ENCODE measurements at places on chromosomes 7 and 10.

DNA sequence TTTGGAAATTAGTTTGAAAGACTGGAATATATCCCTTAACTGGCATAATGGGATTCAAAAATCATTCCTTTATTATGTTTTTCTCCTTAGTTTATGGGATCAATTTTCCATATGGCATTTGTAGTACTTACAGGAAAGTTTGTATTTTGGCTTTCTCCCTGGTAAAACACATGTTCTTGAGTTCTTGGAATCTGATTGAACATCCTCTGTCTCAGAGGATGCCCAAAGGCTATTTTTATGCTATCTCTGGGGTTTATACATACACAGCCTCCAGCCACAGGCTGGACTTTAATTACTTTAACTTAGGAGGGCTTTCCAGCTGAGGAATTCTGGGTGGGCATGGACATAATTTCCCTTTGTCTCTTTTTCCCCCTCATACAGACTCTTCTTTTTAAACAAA, 236.4 kb downstream of the HGF start:
- no peak for DNase-seq

DNA sequence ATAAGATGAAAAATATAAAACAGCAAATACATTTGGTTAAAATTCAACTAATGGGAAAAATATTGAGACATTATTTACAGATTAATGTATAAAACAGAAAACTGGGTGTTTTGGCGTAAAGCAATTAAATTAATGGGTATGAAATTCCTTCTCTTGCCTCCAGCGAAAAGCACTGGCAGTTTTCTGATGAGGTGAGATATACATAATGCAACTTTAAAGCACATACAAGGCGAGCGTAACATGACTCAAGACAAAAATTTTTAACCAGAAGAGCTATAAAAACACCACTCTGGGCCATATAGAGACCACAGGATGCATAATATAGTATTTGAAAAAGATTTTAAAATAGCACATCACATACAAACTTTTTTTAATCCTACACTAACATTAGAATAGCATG, 120.6 kb downstream of the ODAD2 start:
- DNase-seq = no peak

GRCh38 chr10:102814873-102815661, 22.1 kb downstream of the CYP17A1 start:
- DNase-seq = no peak

GRCh38 chr10:34932235-34932634, 117.1 kb upstream of the PARD3 start:
- DNase-seq = no peak

DNA sequence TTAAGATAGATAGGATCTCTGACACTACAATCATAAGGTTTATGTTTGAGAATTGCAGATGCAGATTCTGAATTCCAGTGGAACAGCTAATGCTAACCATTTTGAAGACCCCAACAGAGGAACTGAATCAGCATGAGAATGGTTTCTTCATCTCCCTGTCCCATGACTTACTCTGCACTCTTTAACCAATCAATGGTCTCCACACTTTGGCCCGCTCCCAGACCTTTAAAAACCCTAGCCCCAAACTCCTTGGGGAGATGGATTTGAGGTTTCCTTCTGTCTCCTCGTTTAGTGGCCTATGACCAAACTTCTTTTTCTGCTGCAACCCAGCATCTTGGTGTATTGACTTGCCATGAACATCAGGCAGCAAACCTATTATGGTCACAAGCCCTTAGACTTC, 804.9 kb downstream of the LRMDA start:
- DNase-seq = no peak

- DNase-seq = no peak
These were observed 53.3 kb downstream of the ZNF680 start for GRCh38 chr7:64509583-64509982.

- DNase-seq = no peak
These were observed 379.1 kb downstream of the INHBA start for GRCh38 chr7:41323806-41324205.

DNA sequence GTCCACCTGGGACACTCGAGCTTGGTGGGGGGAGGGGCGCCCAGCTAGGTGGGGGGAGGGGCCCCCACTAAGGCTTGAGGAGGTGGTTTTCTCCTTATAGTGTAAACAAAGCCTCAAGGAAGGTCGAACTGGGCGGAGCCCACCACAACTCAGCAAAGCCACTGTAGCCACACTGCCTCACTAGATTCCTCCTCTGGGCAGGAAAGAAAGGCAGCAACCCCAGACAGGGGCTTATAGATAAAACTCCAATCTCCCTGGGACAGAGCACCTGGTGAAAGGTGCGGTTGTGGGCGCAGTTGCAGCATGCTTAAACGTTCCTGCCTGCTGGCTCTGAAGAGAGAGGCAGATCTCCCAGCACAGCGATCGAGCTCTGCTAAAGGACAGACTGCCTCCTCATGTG, 133.1 kb downstream of the SNX13 start:
- no peak for DNase-seq

- DNase-seq = no peak
These were observed 39.9 kb upstream of the SORCS3 start for GRCh38 chr10:104601166-104601565.

- no peak for DNase-seq
These were observed 313.4 kb upstream of the C7orf33 start for GRCh38 chr7:148277042-148277660.

DNA sequence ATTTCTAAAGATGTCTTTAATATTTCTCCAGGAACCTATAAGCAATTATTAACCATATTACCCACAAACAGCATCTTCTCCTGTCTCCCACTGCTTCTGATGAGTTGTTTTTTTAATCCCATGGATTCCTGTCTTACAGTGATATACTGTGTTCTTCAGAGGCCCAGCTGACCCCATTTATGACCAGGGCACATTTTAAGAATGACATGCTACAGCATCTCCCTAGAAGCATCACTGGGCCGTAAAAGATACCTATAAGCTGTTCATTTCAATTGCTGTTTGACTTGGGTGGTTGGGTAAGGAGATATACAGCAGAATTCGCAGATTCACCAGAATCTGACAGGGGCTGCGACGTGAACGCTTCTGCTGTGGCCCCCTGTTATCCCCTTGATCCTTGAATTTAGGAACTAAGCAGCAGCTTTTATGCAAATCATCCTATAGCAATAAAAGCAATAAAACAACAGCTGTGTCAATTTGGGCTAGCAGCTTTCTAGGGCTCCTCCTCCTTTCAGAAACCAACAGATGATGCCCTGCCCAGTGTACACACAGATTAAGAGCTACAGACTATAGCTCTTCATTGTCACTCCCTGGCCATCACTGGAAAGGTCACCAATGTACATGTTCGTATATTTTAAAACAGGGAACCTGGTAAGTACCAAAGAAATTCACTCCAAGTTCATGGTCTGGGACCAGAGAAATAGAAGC, 86.8 kb downstream of the CPEB3 start:
- no peak for DNase-seq

- DNase-seq = no peak
These were observed 1.0 kb upstream of the TRDMT1 start for GRCh38 chr10:17202506-17202905.

GRCh38 chr7:43044511-43044910, 67.9 kb upstream of the HECW1 start:
- DNase-seq = no peak

DNA sequence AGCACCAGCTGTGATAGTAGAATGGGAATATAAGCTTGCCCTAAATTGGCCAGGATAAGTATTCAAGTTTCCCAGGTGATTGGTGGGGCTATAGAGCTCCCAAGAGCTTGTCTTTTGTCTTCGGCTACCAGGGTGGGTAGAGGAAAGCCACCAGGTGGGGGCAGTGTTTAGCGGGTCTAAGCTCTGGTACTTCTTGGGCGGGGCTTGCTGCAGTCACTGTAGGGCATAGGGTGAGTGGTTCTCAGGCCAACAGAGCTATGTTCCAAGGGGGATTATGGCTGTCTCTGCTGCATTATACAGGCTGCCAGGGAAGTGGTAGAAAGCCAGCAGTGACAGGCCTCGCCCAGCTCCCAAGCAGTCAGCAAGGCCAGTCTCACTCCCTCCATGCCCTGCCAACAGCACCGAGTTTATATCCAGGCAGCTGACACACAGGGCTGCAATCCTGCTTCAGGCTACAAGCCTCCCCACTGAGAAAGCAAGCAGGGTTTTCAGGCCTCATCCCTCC, 110.7 kb downstream of the ZNF467 start:
- DNase-seq = no peak

DNA sequence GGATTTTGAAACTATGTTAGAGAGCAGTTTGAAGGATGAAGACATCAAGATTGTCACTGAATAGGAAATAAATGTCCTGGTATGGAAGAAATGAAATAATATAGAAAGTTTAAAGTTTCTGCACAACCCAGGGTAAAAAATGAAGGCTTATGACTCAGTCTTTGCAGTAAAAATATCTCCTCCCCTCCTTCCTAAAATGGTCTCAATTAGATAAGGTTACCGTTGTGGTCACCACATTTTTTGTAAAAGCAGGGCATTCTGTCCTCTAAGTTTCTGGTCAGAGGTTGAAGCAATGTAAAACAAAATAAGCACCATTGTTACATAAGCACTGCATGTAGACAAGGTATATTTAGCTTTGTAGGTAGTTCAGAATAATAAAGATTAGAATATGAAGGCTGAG, 403.5 kb downstream of the SUGCT start:
- no peak for DNase-seq

- DNase-seq = no peak
These were observed 59.6 kb upstream of the FAM180A start for GRCh38 chr7:135808206-135808605.

DNA sequence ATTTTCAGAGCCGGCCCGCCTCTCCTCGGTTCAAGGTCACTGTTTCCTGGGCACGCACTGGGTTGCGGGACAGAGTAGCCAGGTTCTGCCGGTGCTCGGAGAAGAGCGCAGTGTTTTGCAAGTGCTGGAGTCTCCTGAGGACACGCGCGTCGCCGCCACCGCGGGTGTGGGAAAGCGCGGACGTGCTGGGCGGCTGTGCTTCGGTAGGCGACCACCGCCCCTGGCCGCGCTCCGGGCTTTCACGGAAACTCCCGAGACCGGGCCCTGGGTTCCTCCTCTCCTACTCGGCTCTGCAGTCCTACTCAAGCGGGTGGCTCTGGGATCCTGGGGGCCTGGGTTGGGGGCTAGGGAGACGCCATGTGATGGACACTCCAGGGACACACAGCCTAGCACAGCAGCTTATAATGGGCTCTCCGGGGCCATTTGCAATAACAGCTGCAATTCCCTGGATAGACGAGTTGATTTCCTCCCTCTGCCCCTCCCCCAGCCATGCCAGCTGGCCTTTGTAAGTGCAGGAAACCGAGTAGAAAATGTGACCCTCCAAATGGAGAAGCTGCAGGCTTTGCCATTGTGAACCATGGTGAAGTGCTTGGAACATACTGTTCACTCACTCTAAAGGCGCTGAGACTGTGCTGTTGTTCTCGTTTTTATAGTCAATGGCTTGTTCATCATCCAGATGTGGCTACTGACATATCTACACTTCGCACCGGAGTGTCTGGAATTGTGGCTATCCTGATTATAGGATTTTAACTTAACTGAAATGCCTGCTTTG, 2.1 kb downstream of the FRAT1 start:
- DNase-seq = no peak

GRCh38 chr10:15558136-15558535, 161.6 kb downstream of the ITGA8 start:
- DNase-seq = no peak

- DNase-seq = no peak
These were observed 7.3 kb downstream of the ICA1 start for GRCh38 chr7:8254667-8255066.

- DNase-seq = no peak
These were observed 35.2 kb downstream of the ATXN7L1 start for GRCh38 chr7:105840981-105841749.

DNA sequence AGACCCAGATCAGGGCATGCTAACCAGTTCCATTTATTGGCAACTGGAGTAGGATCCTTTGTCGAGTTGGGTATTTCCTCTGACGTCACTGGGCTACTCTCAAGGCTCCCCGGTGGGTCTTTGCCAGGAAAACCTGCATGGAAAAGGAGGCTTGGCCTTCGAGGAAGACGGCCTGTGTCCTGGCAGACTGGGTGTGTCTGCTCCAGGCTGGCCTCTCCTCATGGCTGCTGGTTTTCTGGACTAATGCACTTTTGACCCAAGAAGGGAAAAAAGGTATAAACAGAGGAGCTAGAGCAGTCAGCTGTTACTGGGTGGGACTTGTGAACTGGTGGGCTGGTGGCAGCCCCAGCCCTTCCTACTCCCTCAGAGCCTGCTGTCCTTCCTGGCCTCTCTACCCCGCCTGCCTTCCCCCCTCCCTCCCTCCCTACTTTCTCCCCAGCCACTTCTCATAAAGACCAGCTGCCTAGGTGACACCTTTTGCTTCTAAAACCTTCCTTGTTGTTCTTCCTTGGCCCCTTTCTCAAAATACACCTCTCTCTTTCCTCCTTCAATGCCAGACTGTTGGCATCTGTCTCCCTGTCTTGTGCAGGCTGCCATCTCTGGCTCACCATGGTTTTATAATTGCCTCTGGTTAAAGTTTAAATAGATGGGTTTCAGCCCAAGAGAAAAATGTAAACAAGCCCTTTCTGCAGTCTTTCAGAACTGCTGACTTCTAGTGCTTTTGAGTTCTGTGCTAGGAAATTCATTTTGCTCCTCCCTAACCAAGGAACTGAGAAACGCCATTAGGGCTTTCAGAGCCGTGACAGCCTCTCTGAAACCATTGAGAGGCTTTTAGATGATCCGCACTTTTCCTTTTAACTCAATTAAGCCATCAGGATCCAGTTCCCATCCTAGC, 101.8 kb upstream of the MKLN1 start:
- no peak for DNase-seq

DNA sequence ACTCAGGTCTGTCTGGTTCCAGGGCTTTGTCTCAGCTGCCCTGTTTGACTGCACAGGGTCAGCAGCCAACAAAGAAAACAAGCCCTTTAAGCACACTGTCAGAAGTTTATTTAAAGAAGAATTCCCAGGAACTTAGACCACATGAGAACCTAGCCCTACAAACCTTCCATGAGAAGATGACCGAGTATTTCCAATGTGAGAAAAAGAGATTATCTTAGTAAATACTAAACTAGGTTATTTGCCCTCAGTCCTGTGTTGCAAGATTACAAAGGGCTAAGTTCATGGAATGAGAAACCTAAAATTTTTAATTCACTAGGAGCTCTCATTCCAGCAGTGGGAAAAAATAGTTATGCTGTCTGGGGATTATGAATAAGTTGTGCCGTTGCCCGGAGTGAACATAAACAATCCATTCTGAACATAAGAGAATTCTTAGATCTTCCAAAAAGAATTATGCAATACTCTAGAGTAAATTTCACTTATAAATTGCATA, 46.7 kb downstream of the NOC3L start:
- DNase-seq = no peak

- no peak for DNase-seq
These were observed 73.2 kb downstream of the MYL10 start for GRCh38 chr7:101555921-101556275.

DNA sequence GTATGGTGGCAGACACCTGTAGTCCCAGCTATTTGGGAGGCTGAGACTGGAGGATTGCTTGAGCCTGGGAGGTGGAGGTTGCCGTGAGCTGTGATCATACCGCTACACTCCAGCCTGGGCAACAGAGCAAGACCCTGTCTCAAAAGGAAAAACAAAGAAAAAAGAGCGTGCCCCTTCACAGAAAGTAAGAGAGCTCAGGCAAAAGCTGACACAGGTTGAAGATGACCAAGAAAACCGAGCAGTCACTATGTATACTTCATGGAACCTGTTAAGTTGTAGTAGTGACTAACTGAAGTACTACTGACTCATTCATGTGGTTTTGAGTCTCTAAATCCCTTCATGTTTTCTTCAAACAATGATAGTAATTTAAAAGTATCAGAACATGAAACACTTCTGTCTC, 1.2 kb upstream of the PRRT4 start:
- no peak for DNase-seq

GRCh38 chr10:95637911-95638310, 18.6 kb downstream of the ALDH18A1 start:
- no peak for DNase-seq

Data from cortex of kidney (tissue), 1 donor.